ENCODE measurements at places on chromosomes 2 and 18.

DNA sequence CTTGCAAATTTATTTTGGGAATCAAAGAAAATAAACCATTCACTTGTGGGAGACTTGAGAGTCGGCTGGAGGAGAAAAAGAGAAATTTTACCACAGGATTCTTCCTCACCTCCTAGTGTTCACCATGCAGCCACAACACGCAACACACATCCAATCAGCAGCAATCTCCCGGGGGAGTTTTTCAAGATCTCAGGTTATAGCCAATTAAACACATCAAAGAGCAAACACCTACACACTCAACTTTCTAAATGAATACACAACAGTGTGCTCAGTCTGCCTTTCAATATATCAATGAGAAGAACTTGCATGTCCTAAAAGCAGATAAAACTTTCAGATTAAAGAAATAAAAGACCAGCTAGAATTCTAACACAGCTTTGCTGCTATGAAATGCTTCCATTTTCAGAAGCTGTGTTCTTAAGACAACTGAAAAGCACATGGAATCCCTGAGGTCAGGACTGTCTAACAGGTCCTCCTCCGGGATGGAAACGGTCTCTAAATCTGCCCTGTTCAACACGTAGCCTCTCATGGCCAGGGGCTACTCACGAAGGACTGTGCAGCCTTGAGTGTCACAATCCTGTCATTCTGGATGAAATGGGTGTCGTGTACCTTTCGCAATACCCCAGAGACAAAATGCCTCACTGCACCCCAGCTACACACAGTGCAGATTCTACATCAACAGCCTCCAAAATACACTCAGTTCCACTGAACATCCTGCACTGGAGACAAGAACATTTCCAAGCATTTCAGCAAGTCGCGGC, 84.2 kb downstream of the ZNF516 start:
- no peak for DNase-seq

- no peak for DNase-seq
Measured at GRCh38 chr2:72629062-72629461, 196.8 kb downstream of the EXOC6B start.

DNA sequence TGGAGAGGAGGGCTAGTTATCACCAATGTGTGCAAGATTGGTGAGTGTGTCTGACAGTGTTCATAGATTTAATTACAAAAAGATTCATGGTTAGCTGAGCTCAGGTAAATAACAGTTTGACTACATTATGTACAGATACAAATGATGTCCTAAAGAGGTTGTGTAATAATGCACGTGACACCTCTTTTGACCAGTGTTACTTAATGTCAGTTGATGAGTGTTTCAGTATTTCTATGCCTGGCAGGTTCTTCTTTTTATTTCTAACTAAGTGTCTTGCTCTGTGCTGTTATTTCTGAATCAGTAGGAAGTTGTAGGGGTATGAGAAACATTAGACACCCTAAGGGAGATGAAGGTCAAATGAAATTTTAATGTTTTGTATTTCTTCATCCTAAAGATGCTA, 7.9 kb upstream of the INHBB start:
- no peak for DNase-seq

DNA sequence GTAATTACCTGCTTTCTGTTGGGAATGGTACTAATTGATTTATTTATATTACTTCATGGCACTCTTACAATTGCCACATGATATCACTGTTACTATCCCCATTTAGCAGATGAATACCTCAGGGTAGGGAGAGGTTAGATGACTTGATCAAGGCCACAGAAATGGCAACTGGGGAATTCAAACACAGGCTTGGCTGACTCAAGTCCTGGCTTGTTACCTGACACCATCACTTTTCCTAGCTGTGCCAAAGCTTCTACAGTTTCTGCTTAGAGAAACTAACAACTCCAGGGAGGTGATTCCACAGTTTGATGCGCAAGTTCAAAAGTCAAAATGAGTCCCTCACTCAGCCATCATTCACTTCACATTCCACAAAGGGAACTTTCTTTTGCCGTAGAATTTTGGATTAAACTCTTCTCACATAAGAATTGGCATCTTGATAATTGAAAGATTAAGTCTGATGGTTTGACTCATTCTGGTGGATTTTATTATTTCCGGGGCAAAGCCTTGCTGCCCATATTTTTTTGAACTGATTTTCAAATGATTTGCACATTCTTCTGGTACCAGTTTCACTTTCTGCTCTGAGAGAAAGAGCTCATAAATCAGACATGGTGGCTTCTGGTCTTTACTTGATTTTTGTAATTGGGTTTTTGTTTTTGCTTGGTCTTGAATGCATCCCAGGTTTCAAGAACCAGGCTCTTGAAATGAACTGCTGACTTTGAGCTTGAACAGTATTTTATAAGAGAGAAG, 656.8 kb downstream of the BCL11A start:
- no peak for DNase-seq

DNA sequence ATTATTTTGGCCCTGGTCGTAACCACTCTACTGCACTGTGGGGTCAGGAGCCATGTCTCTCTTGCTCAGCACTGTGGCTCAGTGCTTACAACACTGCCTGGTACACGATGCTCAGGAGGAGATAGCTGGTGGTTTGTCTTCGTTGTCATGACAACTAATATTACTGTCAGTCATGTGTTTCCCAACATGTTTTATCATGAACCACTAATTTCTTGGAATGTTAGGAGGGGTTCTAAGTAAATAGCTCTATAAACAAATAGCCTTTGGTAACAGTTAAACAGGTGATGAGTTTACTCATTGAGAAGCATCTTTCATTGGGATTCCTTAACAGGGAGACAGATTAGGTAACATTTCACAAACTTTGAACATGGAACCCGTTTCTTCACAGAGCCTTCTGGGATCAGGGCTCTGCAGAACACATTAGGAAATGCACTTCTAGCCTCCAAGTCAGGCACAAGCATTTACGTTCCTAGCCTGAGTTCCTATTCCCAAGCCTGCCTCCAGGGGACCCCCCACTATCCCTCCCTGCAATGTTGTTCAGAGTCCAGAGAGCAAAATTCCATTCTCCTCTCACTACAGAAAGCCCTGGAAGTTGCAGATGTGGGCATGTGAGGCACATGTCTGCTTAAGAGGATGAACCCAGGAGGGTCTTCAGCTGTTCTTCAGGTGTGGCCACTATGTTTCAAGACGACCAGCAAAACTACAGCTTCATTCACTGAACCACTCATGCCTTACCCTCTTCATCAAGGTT, 6.4 kb upstream of the RBM44 start:
- DNase-seq, result no peak

- no peak for DNase-seq
Measured at GRCh38 chr2:154846842-154847241, 148.3 kb downstream of the KCNJ3 start.

DNA sequence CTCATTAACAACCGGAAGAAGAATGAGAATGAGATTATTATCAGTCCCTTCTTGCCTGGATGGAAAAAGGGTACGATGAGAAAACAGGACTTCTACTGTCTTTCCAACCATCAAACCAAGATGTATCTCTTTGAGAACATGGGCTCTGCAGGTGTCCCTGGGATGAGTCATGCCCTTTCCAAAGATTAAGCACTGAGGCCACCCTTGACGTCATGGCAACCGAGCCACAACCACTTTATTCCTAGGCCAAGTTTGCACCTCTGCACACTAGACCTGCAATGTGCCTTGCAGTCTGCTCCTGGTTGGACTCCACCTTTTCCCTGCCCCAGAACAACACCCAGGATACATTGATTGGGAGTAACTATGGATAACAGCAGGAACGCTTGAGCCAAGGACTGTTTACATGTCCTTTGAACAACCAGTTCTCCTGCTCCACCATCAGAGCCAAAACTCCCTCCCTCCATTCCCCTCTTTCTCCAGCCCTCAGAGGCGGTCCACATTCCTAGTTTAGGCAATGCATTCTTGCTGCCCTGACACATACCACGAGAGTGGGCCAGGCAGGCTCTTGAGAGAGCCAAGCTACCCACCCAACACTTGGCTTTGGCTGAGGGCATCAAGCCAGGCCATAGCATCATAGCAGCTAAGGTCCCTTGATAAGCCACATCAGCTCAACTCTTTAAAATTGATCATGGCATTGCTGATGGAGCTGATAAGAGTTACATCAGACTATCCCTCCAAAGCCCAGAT, 310.7 kb downstream of the TNS1 start:
- no peak for DNase-seq

DNA sequence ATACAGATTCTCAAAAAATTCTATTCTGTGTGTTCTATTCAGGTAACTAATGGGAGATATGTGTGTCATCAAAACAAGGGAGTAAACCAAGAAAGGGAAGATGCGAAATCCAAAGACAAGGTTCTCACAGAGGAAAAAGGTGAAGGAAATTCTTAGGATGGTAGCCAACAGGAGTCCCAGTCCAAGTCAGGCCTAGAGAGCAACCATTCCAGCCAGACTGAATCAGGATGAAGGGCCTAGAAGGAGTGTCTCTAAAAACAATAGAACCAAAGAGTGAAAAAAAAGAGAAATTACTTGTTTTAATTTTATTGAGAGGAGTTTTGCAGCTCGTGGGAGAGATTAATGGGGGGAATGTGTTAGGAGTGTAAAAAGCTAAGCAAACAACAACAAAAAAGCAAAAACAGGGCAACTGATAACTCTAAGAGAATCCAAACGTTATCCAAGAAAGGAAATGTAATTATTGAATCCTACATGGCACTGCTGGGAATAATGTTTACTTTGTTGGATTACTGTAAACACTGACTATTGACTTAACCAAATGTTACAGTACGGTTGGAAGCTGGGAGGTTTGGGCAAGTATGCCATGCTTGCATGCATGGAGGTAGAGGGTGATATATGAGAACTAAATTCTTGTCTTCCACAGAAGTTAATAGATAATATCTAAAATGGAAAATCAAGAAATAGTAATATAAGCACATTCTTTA, 12.3 kb downstream of the MAP3K20 start:
- DNase-seq, result no peak

DNA sequence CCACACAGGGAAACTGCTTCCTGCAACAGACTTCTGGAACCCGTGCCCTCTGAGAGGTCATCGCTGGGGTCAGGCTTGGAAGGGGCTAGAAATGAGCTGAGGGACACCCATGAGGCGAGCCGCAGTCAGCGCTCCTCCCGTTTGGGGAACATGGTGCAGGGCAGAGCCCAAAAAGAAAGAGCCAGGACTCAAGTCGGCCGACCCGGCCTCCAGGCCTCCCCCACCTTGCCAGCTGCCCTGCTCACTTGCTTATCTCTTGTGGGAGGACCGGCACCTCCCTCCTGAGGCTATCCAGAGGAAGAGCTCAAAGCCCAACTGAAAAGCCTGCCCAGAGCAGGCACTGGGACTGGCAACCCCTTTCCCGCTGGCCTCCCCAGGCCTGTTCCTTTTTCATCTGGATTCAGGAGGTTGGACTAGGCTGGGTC, 43.6 kb downstream of the SCTR start:
- no peak for DNase-seq

Data from NCI-H1417 (cell line).